ENCODE measurements at places on chromosomes 5 and 9.

DNA sequence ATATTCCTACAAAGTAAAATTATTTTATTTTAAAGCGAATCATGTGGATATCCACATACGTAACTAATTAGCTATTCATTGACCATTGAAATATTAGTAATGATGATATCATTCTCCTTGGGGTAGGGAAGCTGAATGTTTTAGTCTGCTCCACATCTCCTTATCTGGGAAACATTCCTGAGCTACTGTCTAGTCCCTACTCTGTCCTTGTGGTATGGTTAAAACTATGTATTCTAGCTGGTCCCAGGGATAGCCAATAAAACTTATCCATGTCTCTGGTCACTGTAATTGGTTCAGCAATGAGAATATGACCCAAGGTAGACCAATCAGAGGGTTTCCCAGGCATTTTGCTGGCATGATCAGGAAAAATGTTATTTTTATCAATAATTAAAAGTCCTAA, 76.0 kb upstream of the DAP start:
- no peak for DNase-seq

- no peak for DNase-seq
Observed at GRCh38 chr9:128155736-128156500, 4.1 kb upstream of the BBLN start.

- no peak for DNase-seq
Observed at GRCh38 chr5:1483856-1484729, 38.9 kb upstream of the SLC6A3 start.

DNA sequence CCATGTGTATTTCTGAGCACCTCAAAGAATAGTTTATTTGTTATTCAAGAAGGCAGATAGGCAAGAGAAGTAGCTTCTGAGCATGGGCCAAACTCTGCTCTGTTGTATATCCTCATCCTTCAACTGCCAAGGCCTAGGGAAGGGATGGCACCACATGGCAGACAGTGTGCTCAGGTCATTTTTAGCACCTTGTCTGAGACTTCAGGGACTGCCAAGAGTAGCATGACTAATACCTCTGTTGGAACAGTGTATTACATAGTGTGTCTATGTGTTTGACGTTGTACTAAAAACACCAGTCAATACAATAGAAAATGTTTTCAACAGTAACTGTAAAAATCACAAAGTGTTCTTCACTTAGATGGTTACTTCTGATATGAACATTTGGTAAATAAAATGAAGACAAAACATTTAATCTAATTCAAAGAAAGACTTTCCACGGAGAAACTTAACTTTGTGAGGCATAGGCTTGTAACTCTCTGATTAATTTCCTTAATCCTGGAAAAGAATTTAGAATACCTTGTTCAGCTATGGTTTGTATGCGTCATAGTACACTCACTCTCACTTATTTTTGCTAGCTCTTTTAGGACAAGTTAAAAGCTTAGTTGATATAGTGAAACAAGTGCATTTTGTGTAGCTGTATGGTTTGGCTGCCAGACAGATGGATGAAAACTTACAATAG, 318.4 kb upstream of the RIOK2 start:
- no peak for DNase-seq

DNA sequence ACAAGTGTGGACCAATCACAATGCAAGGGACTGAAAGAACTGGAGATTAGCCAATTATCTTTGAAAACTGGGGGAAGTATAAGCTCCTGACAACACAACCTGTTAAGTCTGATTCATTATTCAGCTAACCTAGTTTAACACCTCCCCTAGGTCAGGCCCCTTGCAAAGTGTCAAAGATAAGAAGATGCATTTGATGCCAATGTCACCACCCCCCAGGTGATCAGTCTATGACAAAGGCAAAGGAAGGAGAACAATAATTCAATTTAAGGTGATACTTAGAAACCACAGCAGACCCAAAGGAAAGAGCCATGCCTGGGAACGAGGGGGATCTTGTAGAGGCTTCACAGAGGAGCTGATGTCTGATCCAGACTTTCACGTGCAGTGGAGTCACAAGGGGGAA, 137.9 kb downstream of the FBXL7 start:
- DNase-seq = no peak

DNA sequence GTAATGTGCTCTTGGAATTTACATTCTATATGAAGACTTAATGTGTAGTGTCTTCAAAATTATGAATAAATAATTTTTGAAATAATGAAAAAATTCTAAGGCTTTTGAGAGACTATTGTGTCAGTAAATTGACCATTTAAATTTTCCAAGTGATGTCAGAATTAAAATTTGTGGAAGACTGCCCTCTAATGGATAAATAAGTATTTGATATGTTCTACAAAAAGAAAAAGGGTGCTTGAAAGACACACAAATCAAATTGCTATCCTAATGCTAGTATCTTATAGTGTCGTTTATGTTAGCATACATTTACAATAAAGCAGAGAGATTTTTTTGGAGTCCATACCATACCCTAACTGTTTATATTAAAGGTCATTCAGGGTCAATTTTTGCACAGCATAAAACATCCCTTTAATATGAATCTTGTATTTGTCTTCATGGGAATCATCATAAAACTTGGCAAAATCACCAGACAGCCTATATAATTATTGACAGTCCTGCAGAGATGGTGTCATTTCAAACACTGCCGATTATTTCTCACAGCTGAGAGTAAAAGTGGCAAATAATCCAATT, 120.8 kb upstream of the SLC27A6 start:
- DNase-seq = no peak

DNA sequence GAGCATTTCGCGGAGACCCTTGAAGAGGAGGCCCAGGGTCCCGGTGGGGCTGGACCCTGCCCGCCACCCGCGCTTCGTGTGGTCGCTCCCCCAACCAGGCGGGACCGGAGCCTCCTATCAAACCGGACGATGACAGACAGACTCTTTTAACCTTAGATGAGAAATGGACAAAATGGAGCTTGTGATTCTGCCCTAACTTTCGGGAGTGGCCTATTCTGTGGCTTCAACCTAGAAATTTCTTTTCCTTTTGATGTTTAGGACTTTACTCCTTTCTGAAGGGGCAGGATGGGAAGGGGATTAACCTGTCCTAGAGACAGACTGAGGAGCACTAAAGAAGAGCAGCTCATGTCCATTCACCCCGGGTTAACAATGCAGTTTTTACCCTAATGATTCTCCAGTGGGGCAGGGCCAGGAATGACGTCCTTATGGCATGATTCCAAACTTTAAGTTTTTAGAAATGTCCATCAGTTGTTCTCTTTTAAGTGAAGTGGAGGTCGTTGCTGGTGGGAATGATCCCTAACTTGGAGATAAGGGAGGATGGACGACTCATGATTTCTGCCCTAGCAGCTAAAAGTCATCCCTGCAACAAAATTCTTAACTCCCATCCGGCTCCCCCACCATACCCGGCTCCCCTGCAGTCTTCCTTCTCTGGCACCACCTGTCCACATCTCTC, 1.0 kb downstream of the NIPSNAP3A start:
- no peak for DNase-seq

DNA sequence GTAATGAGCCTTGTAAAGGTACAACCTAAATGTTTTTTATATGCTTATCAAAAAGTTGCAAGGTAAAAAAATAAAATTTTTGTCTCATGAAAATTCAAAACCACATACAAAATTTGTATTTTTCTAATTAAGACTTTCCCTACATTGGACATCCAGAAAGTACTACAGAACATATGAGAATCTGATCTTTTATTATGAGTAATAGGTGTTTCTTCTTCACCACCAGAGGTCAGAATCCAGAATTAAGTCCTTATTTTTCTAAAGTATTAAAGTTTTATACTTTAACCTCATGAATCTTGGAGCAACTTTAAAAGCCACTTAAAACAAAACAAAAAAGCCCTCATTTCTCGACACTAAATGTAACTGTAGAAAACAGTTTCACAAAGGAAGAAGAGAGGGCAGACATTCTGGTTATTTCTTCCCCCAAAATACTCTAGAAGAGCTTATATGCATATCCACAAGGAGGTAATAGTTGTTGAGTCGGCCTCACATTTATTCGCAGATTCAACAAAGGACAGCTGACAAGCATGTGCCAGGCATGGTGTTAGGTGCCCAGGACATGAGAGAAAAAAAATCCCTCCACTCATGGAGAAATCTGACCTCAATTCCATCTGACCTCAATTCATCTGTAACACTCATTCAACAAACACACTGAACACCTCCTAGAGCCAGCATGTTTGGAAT, 69.3 kb downstream of the MLLT3 start:
- DNase-seq = no peak

GRCh38 chr9:92328225-92328624, 2.5 kb downstream of the CENPP start:
- DNase-seq = no peak

GRCh38 chr9:130519927-130520326, 59.5 kb upstream of the FUBP3 start:
- DNase-seq = no peak

GRCh38 chr9:27398982-27399653, 102.2 kb upstream of the EQTN start:
- no peak for DNase-seq

DNA sequence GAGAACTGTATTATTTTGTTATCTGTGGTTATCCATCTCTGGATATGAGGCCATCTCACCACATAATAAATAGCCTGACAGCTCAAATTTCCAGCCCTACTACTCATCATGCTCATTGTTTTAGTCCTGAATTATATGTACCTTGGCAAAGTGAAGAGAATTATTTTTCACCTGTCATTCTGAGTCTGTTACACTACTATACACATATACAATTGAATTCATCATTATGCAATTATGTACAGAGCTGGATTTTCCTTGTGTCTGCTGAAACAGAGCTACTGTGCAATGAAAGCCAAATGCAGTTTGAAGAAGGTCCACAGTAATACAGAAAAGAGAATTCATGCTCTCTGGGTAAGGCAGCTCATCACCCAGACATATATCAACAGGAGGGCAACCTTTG, 28.5 kb downstream of the ESM1 start:
- DNase-seq = no peak
